ENCODE measurements at places on chromosomes 2 and 18.

DNA sequence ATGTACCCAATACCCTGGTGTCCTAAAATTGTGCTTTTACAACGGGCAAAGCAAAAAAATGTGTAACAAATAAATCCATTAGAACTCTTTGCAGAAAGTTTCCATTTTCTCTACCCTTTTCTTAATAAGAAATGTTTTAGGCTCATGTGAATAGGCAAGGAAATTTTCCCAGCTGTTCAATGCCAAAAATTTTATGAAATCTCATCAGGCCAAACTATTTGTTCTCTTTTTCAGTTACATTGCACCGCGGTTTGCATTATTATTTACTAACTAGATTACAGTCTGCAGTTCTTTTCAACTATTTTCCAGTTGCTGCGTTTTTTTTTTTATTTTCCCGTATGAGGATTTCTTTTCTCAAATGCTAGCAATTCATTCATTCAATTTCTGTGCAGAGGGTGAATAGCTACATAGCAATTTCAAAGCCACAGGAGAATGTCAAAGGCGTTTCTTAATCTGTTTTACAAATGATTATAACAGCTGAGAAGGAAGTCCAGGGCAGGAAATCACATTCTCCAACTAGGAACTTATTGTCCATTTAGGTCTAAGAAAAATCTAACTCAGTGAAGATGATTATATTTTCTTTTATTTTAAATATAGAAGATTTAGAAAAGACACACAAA, 367.5 kb upstream of the MMADHC start:
- peaks cover 1% of the 10 kb centered on the region for H3K36me3 ChIP-seq
- DNase-seq = no peak
- no peaks in the 10 kb centered on the region for H3K4me1 ChIP-seq

DNA sequence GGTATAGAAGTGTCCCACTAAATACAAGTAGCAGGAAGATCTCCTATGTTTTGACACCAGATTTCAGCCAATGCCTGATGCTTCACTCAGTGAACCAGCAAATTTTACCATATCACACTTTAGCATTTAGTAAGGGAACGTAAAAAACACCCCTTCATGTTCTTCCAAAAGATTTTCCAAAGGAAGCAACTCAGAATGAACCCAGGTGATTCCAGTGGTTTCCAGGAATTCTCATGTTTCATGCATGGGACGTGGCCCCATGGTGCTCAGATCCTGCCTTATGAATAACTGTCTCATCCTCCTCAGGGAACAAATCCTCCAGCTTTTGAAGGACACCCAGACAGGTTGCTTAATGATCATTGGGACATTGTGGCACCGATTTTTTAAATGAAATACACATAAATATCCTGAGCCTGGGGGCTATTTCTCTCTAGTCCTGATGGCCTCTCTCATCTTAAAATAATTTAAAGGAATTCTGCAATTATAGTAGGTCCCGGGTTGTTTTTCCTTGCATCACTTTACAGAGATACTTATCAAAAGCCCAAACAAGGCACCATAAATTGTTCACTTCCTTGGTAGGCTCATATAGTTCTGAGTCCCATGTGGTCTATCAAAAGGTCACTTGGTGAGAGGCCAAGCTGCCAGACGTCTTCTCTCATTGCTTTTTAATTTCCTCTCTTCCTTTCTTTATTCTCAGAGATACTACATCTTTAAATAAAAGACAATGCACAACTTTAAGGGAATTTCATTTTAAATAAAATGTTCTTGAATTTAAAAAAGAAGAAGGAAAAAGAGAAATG, 261.0 kb downstream of the ZNF516 start:
- H3K27me3 ChIP-seq = peaks cover 3% of the 10 kb centered on the region
- DNase-seq = no peak
- H3K4me1 ChIP-seq = peaks cover 11% of the 10 kb centered on the region
- H3K4me3 ChIP-seq = no peak overlapping the region
- H3K27ac ChIP-seq = no peak overlapping the region
- H3K36me3 ChIP-seq = peaks cover 7% of the 10 kb centered on the region

GRCh38 chr2:181310967-181311366, 146.2 kb upstream of the ITGA4 start:
- no peaks in the 10 kb centered on the region for H3K27me3 ChIP-seq
- H3K4me3 ChIP-seq = no peak overlapping the region
- DNase-seq = no peak
- peaks cover 11% of the 10 kb centered on the region for H3K4me1 ChIP-seq
- no peak overlapping the region for H3K27ac ChIP-seq

DNA sequence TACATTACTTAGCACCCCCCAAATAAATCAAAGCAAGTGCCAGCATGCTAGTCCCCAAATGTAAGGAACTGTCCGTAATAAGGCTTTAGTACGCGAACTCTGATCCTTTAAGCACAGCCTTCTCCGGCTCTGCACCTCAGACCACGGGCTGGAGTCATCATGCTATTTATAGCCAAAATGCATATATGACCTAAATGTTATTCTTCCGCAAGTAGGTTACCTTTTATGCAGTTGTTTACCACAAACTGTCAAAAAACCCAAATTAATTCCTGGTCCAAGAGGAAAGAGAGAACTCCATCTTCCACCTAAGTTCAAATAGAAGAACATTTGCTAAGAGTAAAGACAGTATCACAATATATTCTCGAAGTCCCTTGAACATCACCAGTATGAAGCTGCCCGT, 42.7 kb downstream of the ZNF516 start:
- H3K4me1 ChIP-seq = peaks cover 89% of the 10 kb centered on the region
- H3K36me3 ChIP-seq = no peaks in the 10 kb centered on the region
- H3K27me3 ChIP-seq = no peaks in the 10 kb centered on the region
- peak overlapping the region; percentile 71 for H3K4me3 ChIP-seq
- peak overlapping the region; percentile 95 for H3K27ac ChIP-seq

- H3K4me1 ChIP-seq = peaks cover 6% of the 10 kb centered on the region
- no peak overlapping the region for H3K4me3 ChIP-seq
- H3K36me3 ChIP-seq = no peaks in the 10 kb centered on the region
- no peak for DNase-seq
- H3K27ac ChIP-seq = no peak overlapping the region
Observed at GRCh38 chr18:53142005-53142404, 802.0 kb downstream of the DCC start.

- DNase-seq = no peak
- no peak overlapping the region for H3K27ac ChIP-seq
- no peaks in the 10 kb centered on the region for H3K27me3 ChIP-seq
- H3K36me3 ChIP-seq = no peaks in the 10 kb centered on the region
- peaks cover 5% of the 10 kb centered on the region for H3K4me1 ChIP-seq
Observed at GRCh38 chr2:148627224-148627623, 17.3 kb upstream of the EPC2 start.

DNA sequence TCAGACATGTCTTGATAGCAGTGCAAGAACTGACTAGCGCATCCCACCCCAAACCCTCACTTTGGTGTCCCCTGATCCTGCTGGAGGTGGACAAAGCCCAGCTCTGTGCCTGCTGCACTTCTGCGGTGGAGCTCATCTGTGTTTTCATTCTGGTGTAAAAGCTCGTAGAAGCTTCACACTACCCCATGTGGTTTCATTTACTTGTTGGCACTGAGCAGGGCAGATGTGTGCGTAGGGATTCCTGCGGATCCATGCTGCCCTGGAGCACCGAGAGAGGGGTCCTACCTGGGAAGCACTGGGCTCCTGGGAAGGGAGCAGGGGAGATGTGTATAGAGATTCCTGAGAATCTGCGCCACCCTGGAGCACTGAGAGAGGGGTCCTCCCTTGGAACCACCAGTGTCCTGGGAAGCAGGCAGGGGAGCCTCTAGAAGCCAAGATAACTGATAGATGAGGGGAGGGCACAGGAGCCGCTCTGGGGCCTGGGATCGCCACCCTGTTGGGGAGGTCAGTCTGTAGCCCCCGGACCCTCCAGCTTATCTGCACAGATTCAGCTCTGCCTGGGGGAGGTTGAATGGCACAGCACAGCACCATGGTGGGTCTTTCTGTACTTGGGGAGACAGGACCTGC, 106.9 kb upstream of the OTOS start:
- H3K27me3 ChIP-seq = no peaks in the 10 kb centered on the region
- no peak for DNase-seq
- H3K36me3 ChIP-seq = no peaks in the 10 kb centered on the region
- no peak overlapping the region for H3K4me3 ChIP-seq
- peaks cover 42% of the 10 kb centered on the region for H3K4me1 ChIP-seq

GRCh38 chr2:31383471-31384153, 30.9 kb downstream of the XDH start:
- no peak for DNase-seq
- H3K4me3 ChIP-seq = no peak overlapping the region
- H3K27me3 ChIP-seq = no peaks in the 10 kb centered on the region
- H3K36me3 ChIP-seq = peaks cover 2% of the 10 kb centered on the region

- H3K27me3 ChIP-seq = no peaks in the 10 kb centered on the region
- peak overlapping the region; percentile 47 for H3K27ac ChIP-seq
- peaks cover 63% of the 10 kb centered on the region for H3K4me1 ChIP-seq
Observed at GRCh38 chr2:43407935-43408334, 181.5 kb upstream of the ZFP36L2 start.

DNA sequence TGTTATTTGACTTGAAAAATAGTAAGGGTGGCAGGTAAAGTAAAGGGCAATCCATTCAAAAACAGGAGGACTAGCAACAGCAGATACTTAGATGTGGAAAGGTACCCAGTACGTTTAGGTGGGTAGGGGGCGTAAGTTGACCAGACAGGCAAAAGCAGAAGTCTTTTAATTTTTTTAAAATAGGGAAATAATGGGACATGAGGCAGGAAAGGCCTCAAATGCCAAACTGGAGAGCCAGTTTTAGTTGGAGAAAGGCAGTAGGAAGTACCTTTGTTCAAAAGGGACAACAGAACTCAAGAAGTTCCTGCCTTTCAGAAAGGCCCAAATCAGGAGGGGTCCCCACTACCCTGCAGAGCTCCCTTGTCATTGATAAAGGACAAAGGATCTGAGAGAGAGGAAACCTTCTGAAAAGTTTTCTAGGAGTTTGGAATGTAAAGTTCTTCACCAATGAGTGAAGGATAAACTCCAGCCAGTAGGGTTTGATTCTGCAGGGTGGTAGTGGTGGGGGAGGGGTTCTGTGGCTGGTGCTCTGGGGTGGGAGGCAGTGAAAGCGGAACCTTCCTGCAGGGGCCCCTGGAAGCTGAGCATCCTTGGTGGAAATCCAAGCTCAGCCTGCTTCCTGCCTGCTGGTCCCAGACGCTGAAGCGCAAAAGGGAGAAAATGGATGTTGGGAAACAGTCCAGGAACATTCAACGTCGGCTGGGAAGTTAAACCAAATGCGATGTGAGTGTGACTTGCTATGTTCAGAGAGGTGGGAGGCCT, 40.1 kb downstream of the TMEM17 start:
- peak overlapping the region; percentile 62 for H3K27ac ChIP-seq
- no peak for DNase-seq
- peaks cover 6% of the 10 kb centered on the region for H3K4me1 ChIP-seq
- H3K27me3 ChIP-seq = no peaks in the 10 kb centered on the region
- no peaks in the 10 kb centered on the region for H3K36me3 ChIP-seq

DNA sequence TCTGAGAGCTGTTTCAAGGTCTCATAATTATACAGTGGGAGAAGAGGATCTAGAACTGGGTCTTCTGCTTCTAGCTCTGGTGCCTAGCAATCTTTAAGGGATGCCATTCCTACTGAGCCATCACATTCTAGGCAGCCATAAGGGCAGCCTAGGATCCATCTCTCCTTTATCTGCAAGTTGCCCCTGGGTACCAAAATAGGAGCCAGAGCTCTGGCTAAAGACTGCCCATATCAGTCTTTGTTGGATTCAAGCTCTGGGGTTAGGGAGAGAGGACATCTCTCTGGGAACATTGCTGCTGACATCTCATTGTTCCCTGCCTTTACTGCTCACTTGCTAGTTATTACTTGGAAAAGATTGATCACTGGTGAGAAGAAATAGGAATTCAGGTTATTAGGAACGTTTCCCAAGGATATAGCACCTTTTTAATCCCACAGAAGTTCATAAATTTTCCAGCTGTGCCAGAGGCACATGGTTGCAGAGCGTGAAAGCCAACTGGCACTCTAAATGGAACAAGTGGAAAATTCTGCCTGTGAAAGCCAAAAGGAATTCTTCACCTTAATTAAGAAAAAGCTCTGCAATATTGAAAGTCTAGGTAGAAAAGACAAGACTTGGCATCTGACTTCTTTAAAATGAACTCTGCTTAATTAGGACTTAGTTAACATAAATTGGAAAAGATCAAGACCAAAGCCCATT, 102.2 kb downstream of the CDC42EP3 start:
- H3K27ac ChIP-seq = no peak overlapping the region
- peaks cover 21% of the 10 kb centered on the region for H3K4me1 ChIP-seq
- DNase-seq = no peak
- H3K4me3 ChIP-seq = no peak overlapping the region
- H3K36me3 ChIP-seq = no peaks in the 10 kb centered on the region

DNA sequence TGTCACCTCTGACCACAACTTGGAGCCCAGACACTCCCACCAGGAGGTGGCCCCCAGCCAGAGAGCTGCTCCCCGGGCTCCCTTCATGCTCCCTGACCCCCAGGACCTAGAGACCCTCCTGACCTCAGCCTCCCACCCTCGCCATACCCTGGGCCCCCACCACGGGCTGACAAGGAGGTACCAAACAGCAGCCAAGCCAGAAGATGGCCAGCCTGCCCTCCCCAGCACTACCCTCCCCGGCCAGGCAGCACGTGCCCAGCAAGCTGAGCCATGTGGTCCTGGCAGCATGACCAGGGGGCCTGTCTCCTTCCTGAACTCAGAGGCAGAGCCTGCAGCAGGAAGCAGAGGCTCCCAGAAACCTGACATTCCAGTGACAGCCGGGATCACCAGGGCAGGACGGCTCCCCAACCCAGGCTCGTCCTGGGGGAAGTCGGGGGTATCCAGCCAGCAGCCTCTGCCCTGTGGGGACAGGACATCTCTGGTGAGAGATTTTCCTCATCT, 69.4 kb upstream of the GPC1 start:
- H3K27me3 ChIP-seq = no peaks in the 10 kb centered on the region
- H3K4me1 ChIP-seq = peaks cover 28% of the 10 kb centered on the region
- no peak overlapping the region for H3K27ac ChIP-seq
- no peak overlapping the region for H3K4me3 ChIP-seq

GRCh38 chr2:72062336-72062735, 85.3 kb downstream of the CYP26B1 start:
- H3K27me3 ChIP-seq = peaks cover 9% of the 10 kb centered on the region
- H3K36me3 ChIP-seq = no peaks in the 10 kb centered on the region
- no peak overlapping the region for H3K4me3 ChIP-seq
- no peaks in the 10 kb centered on the region for H3K4me1 ChIP-seq

DNA sequence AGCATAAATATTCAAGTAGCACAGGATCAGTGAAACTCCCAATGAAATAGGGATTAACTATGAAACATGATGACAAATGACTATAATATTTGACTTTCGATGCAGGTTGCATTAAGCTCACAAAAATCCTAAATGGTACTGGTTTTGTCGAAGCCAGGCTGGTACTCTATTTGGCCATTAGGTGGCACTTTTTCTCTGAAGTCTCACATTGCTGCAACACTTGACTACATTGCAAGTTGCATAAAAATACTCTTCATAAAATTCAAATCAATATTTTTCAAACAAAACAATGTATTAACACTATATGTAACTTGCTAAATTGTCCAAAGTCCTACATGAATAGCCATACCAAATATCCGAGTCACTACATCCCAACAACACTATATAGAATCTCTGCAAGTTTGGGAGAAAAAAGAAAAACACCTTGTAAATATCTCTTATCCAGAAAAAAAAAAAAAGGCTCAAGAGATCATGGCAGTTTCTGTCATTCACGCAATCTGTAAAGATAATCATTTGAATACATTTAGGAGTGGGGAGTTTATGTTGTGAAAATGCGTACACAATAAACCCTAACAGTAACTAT, 9.5 kb downstream of the RTTN start:
- H3K27ac ChIP-seq = no peak overlapping the region
- H3K27me3 ChIP-seq = no peaks in the 10 kb centered on the region
- no peak for DNase-seq
- peaks cover 12% of the 10 kb centered on the region for H3K36me3 ChIP-seq
- no peaks in the 10 kb centered on the region for H3K4me1 ChIP-seq

- H3K27ac ChIP-seq = no peak overlapping the region
- peaks cover 2% of the 10 kb centered on the region for H3K36me3 ChIP-seq
- H3K27me3 ChIP-seq = no peaks in the 10 kb centered on the region
- no peak for DNase-seq
- peaks cover 3% of the 10 kb centered on the region for H3K4me1 ChIP-seq
Observed at GRCh38 chr2:134144651-134145050, 109.2 kb upstream of the MGAT5 start.
